ENCODE measurements at places on chromosomes 6 and 20. TPM values are rescaled to one million over a fixed set of nuclear protein-coding genes. Genes with fewer than 3 reads are reported as not detected.

GRCh38 chr20:20665606-20666332, 46.7 kb downstream of the RALGAPA2 start:
- H3K36me3 ChIP-seq, result no peaks in the 10 kb centered on the region
- H3K27me3 ChIP-seq, result no peaks in the 10 kb centered on the region
- DNase-seq, result no peak
- H3K4me3 ChIP-seq, result no peak overlapping the region

PLCB4 gene
- total RNA-seq, result 7.6 TPM

SAMD5 gene
- 0.42 TPM for total RNA-seq

GRCh38 chr20:62236200-62236599, 2.1 kb upstream of the OSBPL2 start:
- H3K27ac ChIP-seq, result no peak overlapping the region
- no peak for DNase-seq
- H3K27me3 ChIP-seq, result no peaks in the 10 kb centered on the region
- peaks cover 11% of the 10 kb centered on the region for H3K4me1 ChIP-seq
- H3K4me3 ChIP-seq, result no peak overlapping the region
- H3K36me3 ChIP-seq, result no peaks in the 10 kb centered on the region

- peaks cover 25% of the 10 kb centered on the region for H3K4me1 ChIP-seq
- no peak for DNase-seq
- peak overlapping the region; percentile 55 for H3K27ac ChIP-seq
- no peaks in the 10 kb centered on the region for H3K36me3 ChIP-seq
- no peaks in the 10 kb centered on the region for H3K27me3 ChIP-seq
- no peak overlapping the region for H3K4me3 ChIP-seq
Observed at GRCh38 chr6:14857501-14857900, 388.4 kb upstream of the JARID2 start.

DDX43 gene
- 0.14 TPM for total RNA-seq

- H3K36me3 ChIP-seq, result peaks cover 1% of the 10 kb centered on the region
- H3K27ac ChIP-seq, result peak overlapping the region; percentile 99
- H3K27me3 ChIP-seq, result no peaks in the 10 kb centered on the region
- H3K4me3 ChIP-seq, result peak overlapping the region; percentile 97
- peak; percentile 65 for DNase-seq
Observed at GRCh38 chr20:35663516-35664465, 909 bp downstream of the CPNE1 start.

DNA sequence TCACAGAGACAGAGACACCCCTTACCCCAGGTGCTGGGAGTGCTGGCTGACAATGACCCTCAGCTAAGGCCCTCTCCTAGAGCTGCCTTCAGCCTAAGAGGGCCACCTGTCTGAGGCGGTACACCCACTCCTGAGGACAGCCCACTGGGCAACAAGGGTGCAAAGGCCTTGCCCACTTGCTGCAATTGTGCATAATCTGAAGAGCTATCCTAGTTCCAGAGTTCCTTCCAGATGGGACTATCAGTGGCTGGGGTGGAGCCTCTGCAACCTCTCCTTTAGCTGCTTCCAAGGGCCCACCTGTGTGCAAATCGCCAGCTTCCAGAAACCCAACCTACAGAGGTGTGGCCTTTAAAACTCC, 87.5 kb downstream of the PREX1 start:
- DNase-seq, result no peak
- no peak overlapping the region for H3K4me3 ChIP-seq
- H3K27ac ChIP-seq, result no peak overlapping the region
- peaks cover 33% of the 10 kb centered on the region for H3K4me1 ChIP-seq
- no peaks in the 10 kb centered on the region for H3K36me3 ChIP-seq

DNA sequence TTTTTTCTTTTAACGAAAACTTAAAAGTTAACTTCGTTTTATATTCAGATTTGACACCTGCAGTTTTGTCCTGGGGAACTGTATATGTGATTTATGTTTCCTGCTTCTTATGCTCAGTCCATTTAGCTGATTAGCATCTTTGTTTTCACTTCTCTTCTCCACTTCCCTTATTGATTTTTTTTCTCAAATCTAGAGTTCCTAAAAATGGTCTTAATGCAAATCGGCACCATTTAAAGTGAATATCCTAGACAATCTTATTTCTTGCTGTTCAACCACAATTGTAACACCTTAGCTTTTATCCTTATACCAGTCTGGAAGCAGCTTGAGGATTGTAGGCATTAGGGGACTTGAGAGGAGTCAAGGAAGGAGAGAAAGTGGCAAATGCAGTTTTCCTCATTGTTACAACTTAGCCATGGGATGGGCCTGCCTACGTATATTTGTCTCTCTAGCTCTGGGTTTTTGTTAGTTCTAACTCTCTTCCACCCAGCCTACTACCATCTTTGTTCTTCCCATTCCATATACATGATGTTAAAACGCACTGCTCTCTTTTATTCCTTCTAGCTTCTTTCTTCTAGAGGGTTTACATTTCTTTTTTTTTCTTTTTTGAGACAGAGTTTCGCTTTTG, 8.5 kb downstream of the QRSL1 start:
- no peaks in the 10 kb centered on the region for H3K27me3 ChIP-seq
- no peaks in the 10 kb centered on the region for H3K4me1 ChIP-seq
- H3K4me3 ChIP-seq, result no peak overlapping the region
- no peak overlapping the region for H3K27ac ChIP-seq
- peaks cover 4% of the 10 kb centered on the region for H3K36me3 ChIP-seq
- DNase-seq, result no peak

NHSL1 gene
- total RNA-seq, result 0.85 TPM

GNRH2 gene
- 0.14 TPM for total RNA-seq

SLC35D3 gene
- total RNA-seq, result 0.09 TPM

- H3K4me3 ChIP-seq, result no peak overlapping the region
- no peaks in the 10 kb centered on the region for H3K27me3 ChIP-seq
- no peaks in the 10 kb centered on the region for H3K36me3 ChIP-seq
- no peak overlapping the region for H3K27ac ChIP-seq
Observed at GRCh38 chr6:11433860-11434259, 103.7 kb upstream of the TMEM170B start.

DZANK1 gene
- 1.0 TPM for total RNA-seq

FAM217B gene
- 10.2 TPM for total RNA-seq

DNA sequence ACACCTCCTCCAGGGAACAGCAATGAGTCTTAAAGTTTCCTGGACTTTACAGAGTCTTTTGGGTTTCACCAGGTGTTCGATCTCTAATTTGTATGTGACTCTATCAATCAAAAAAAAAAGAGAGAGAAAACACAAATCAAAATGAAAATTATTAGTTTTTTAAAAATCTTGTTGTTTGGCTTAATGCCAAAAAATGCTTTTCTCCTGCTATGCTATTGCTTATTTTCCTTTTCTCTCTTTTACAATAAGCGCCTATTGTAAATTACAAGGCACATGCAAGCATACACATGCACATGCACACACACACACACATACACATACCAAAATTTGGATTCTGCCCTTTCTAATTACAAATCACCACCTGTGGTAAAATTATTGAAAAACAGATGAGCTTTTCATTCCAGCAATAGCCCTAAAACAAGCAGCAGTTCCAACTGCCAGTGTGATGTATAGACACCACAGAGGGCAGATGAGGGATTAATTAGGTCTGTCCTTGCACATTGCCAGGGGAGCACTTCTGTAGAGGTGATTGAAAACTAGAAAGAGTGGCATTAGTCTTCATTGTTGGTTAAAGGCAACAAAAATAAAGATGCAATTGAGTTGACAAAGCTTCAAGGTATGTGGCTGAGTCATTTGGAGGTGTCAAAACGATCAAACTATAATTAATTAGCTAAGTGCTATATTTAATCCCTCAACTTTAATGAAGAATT, 631.7 kb downstream of the TFAP2B start:
- H3K27ac ChIP-seq, result no peak overlapping the region
- DNase-seq, result no peak
- no peaks in the 10 kb centered on the region for H3K36me3 ChIP-seq
- no peaks in the 10 kb centered on the region for H3K27me3 ChIP-seq
- no peaks in the 10 kb centered on the region for H3K4me1 ChIP-seq
